Activated CD4-positive, CD25-positive, alpha-beta regulatory T cell treated with anti-CD3 and anti-CD28 coated beads, Interleukin-2, amount 50 U/mL, for 24 hours (primary cell): ENCODE measurements at places on chromosomes 7 and 10.

- peak; percentile 82 for ATAC-seq
Measured at GRCh38 chr7:107879400-107880035, 11.5 kb upstream of the DLD start.

GRCh38 chr10:98169379-98169778 is 34.9 kb downstream of the R3HCC1L start:
- ATAC-seq = peak; percentile 17

DNA sequence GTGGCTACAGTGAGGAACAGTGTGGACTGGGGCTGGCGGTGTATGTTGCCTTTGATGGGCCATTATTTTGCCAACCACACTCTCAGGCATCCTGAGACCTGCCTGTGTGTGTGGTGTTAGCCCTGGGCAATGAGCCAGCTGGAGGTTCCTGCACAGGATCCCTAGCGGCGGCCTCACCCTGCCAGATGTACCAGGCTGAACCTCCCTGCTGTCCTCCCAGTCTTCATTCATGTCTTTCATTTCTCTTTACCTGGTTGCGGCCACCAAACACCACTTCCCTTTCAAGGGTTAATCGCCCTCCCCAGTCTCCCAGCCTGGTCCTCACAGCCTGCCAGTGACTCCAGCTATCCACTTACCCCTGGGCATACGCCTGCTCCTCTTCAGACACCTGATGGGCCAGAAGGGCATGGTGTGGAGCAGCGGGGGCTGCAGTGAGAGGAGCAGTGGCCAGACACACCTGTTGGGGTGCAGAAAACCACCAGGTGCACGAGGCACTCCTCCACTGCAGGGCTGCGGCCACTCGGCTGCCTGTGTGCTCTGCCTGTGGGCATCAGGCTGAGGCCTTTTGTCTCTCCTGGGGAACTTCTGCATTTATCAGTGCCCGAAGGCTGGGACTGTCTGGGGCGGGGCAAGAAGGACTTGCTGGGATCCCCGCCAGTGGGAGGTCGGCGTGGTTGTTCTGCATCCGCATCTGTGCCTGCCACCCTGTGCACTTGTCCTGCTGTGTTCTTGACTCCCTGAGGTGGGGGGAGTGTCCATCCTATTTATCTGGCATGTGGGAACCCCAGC is 111.6 kb downstream of the ARHGAP22 start:
- ATAC-seq = no peak

DNA sequence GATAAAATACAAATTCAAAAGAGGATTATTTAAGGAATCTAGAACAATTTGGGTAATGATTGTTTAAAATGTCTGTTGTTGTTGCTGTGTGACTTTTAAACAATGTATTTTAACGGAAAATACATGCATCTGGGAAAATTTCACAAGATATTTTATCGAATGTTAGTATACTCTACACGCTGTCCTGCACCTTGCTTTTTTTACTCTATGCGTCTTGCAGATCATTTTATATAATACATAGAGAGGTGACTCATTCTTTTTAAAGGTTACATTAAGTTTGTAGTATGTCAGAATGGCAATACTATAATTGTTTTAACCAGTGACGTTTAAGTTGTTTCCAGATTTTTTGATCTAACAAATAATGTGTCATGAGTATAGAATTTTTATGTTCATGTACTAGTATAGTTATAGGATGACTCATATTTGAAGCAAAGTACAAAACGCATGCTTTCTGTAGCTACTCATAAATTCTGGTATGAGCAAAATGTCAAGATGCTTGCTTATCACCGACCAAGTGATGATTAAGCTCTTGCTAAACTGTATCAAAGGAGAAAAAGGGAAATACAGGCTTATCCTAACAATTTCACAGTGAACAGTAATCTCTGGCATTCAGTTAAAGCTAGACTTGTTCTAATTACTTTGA is 4.9 kb downstream of the DKK1 start:
- no peak for ATAC-seq

- peak; percentile 74 for ATAC-seq
Measured at GRCh38 chr7:149865437-149865836, 8.3 kb upstream of the ATP6V0E2 start.

GRCh38 chr7:12222889-12223579 is 11.9 kb downstream of the TMEM106B start:
- ATAC-seq = no peak

GRCh38 chr7:78151229-78151628 is 352.7 kb downstream of the PHTF2 start:
- ATAC-seq = no peak

DNA sequence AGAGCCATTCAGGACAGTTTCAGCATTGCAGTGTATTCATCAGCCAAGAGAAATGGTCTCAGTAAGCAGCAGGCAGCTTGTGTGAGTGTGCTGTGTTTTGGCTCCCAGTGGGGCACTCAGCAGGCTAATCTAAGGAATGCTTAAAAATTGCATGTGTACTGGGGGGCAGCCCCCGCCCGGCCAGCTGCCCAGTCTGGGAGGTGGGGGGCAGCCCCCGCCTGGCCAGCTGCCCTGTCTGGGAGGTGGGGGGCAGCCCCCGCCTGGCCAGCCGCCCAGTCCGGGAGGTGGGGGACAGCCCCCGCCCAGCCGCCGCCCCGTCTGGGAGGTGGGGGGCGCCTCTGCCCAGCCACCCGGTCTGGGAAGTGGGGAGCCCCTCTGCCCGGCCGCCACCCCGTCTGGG is 116.2 kb downstream of the GRID1 start:
- no peak for ATAC-seq

DNA sequence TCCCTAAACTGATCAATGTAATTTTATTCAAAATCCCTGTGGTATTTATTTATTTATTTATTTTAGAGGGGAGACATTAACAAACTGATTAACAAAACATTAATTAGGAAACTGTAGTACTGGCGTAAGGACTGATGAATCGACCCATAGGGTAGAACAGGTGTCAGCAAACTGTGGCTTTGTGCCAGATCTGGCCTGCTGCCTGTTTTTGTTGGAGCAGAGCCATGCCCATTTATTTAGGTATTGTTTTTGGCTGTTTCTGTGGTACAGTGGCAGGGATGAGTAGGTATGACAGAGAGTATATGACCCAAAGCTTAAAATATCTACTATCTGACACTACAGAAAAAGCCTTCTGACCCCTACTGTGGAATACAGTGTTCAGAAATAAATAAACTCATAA is 332.5 kb upstream of the ETV1 start:
- no peak for ATAC-seq

GRCh38 chr10:22791665-22792064 is 77.3 kb upstream of the PIP4K2A start:
- no peak for ATAC-seq

GRCh38 chr7:66138994-66139752 is 24.5 kb downstream of the CRCP start:
- no peak for ATAC-seq

- ATAC-seq = no peak
Measured at GRCh38 chr7:28378574-28379149, 33.7 kb upstream of the CREB5 start.

DNA sequence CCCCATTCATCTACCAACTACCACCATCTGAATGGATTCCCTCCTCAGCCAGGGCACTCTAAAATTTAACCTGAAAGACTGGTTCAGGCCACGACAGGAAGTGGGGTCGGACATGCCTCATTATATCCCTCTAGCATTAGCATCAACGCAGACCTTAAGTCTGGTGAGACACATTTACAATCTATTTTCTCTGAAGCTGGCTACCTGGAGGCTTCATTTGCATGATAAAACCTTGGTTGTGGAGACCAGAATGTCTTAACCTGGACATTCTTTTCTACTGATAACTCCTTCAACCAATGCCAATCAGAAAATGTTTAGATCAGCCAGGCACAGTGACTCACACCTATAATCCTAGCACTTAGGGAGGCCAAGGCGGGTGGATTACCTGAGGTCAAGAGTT is 42.3 kb downstream of the SVOPL start:
- ATAC-seq = no peak

GRCh38 chr7:4237296-4238235 is 444.5 kb upstream of the FOXK1 start:
- no peak for ATAC-seq

DNA sequence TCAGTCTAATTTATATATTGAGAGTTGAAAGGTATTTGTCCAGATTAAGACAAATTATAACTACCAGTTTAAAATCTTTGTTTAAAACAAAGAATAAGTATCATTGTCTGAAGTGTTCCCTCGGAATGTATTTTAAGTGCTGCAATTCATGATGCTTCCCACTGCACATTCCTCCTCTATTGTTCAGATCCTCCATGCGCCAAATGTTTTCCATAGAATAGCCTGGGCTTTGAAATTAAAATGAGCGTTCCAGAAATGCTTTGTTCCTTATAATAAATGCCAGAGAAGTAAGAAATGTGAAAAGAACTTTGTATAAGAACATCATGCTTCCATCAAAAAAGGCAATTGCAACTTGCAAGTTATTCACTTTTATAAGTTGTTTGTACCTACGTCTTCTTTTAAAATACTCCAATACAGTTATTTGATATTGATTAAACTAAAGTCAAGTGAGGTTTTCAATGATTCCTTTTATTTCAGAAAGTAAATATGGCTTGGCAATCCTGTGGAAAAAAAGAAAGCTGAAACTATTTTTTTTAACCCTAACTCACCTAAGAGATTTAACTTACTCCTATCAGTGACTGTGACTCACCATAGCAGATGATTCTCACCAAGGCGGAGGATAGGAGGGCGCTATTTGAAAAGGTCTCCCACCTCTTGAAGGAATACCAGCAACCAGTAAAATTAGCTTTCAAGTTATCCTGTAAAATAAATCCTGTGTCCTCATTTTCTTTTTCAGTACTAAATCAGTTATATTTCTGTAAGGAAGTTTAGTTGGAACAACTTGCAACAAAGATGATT is 85.8 kb downstream of the CTNNA3 start:
- ATAC-seq = no peak

DNA sequence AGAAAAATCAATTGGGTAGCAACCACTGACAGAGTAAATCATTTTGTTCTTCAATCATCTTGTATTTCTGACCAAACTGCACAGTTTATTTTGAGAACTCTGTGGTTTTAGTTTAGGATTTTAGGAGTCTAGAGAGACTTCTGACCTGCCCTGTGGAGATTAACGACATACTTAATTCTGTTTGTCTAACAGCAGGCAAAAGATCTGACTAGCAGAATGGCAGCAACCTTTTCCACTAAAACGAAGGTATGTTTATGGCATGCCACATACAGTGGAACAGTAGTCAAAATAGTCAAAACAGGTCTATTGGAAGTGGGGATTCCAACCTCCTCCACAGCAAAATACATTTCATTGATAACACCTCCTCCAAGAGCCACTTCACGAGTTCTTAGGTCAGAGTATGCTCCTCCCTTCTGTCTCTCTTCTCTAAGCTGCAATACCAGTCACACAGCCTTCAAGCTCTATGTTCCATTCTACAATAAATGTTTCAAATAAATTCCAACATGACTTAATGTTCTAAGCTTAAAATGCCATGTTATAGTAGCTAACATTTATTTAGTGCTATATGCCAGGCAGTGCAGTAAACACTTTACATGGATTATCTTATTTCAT is 34.4 kb downstream of the NRCAM start:
- ATAC-seq = no peak

GRCh38 chr7:158868764-158869410 is 12.5 kb downstream of the DYNC2I1 start:
- no peak for ATAC-seq

DNA sequence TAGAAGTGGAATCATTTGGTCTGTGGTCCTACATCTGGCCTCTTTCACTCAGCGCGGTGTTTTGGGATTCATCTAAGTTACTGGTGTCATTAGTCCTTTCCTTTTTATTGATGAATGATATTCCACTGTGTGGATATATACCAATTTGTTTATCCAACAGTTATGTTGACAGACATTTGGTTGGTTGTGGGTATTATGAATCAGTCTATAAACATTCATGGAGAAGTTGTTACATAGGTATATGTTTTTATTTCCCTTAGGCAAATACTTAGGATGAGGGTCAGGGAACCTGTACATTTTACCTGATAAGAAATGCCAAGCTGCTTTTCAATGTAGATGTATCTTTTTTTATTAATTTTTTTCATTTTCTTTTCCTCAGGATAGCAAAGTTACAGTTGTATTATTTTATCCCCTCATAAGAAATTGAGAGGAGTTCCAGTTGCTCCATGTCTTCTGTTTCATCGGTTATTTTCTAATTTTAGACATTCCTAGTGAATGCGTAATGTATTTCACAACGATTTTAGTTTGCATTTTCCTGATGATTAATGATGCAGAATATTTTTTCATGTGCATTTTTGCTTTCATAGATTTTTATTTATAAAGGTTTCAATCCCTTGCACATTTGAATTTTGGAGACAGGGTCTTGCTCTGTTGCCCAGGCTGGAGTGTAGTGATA is 203.8 kb upstream of the SH2B2 start:
- no peak for ATAC-seq

DNA sequence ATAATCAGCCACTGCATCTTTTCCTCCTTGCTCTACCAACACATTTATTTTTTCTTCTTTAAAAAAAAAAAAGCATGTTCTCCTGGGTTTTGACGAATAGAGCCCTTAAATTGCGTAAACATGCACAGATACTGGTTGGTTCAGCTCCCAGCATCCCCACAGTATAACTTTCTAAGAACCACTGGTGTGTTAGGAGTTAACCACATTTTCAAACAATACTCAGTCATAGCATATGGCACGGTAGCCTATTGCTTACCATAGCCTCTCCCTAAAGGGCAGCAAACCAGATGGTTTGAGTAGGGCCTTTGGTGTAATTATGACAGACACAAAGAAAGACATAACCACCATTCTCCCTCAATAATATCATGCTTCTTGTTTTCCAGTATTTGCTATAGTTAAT is 145.0 kb downstream of the LRRC4 start:
- no peak for ATAC-seq

GRCh38 chr10:93746844-93747284 is 10.9 kb upstream of the LGI1 start:
- ATAC-seq = no peak

DNA sequence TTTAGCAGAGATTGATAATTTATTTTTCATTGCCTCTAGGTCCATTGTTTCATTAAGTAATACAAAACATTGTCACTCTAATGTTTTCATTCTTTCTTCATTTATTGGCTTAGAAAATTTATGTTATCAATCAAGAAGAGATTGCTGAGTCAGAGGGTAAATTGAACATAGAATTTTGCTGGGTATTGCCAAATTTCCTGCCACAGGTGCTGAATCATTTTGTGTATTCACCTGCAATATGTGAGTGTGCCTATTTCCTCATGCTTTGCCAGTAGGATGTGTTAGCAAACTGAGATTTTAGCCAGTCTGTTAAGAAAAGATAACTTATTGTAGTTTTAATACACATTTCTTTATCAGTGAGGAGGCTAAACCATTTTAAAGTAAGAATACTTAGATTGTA is 38.0 kb downstream of the MARCHF5 start:
- ATAC-seq = no peak

DNA sequence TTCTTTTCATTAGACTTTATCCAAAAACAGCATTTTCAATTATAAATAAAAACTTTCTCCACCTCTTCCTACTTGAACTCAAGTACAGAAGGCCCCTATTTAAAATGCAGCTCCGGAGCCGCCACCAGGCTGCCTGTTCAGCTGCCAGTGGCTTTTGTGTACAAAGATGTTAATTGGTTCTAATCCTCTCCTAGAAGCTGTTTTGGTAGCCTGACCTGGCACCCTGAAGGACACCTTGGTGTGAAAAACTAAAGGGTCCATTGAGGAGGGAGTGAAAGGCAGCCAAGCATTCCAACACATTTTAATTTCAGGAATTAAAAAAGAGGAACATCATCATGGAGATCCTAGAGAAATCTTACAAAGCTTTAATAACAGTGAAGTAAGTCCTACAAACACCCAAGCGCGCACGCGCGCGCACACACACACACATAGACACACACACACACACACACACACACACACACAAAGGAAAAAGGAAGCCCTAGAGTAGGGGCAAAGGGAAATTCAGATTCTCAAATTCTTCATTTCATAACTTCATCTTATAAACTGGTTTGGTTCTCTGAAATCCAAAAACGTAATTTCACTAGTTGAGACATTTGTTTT is 41.4 kb downstream of the VAX1 start:
- ATAC-seq = no peak
